Osteocyte (in vitro differentiated cells): ENCODE measurements at places on chromosomes 5 and 9.

GRCh38 chr5:35899800-35900199 is 38.6 kb downstream of the CAPSL start:
- no peak for DNase-seq

DNA sequence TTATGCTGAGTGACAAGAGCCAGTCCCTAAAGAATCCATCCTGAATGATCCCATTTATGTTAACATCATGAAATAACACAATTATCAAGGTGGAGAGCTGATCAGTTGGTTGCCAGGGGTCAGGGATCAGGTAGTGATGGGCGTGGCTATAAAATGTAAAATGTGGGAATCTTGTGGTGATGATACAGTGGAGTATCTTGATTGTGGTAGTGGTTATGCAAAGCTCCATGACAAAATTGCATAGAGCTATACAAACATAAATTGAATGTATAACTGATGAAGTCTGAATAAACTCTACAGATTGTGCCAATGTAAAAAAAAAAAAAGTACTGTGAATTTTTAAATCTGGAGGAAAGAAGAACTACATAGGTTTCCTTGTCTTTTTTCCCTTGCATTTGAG is 104.6 kb upstream of the SPATA31C2 start:
- DNase-seq = no peak

DNA sequence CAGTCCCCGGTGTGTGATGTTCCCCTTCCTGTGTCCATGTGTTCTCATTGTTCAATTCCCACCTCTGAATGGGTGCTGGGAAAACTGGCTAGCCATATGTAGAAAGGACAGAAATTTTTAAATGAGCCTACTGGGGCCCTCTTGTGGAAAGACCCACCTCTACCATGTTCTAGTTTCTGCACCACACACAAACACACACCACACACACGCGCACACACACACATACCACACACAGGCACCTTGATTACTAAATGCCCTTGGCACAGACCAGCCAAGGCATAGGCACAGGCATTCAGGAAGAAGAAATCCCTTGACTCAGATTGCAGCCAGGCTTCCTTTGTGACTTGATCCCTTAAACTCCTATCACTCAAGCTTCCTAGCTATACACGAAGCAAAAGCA is 60.5 kb downstream of the SIL1 start:
- no peak for DNase-seq

- DNase-seq = no peak
Measured at GRCh38 chr5:116922532-116922931, 347.9 kb upstream of the SEMA6A start.

DNA sequence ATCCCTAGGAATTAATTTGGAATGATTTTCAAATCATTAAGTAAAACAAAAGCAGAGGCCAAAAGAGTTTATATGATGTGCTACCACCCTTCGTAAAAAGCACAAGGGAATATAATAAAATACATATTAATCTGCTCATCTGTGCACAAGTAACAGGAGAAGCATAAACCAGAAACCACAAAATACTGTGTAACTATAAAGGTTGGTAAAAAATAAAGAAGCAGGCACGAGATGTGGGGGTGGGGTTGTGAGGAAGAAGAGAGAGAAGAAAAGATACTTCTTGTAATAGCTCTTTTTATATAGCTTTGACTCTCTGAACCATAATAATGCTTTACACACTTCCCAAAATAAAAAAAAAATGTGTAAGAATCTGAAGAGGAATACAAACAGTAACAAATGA is 214.9 kb upstream of the EFNA5 start:
- DNase-seq = no peak

GRCh38 chr5:146595088-146595487 is 79.1 kb upstream of the GPR151 start:
- DNase-seq = no peak

GRCh38 chr5:173354645-173355044 is 26.4 kb upstream of the STC2 start:
- DNase-seq = peak; percentile 65

GRCh38 chr5:91070761-91071550 is 312.2 kb downstream of the ARRDC3 start:
- DNase-seq = no peak

DNA sequence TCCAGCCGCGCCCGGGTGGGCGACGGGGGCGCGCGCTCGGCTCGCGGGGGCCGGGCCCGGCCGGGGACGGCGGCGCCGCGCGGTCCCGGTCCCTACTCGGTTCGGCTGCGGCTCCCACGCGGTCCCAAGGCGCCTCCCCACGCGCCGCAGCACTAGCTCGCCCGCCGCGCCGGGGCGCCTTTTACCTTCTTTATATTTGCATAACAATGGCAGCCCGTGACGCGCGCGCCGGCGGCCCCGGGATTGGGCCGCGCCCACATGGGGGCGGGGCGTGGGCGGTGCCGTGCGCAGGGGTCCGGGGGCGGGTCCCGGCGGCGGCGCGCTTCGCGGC is at the start of gene NRARP:
NRARP (minus strand) TSS at position 154 of the 331 bp plus-strand sequence. CDS start 343 bp downstream, outside the sequence.
- no peak for DNase-seq

DNA sequence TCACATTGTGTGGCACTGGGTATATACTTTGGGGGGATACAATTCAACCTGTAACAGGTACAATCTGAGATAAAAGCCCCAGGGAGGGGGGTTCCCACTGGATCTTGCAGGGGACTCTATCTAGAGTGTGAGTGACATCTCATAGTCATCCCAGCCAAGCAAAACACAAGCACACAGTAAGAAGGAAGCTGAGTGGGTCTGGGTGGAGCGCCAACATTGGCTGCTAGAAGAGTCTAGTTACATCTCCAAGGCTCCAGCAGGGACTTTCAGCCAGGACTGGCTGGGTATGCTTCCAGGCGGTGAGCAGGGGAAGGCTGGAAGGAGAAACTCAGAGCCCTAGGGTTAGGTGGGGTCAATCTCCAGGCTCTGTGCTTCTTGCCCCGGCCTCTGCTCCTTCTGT is 53.0 kb downstream of the IL31RA start:
- DNase-seq = no peak

DNA sequence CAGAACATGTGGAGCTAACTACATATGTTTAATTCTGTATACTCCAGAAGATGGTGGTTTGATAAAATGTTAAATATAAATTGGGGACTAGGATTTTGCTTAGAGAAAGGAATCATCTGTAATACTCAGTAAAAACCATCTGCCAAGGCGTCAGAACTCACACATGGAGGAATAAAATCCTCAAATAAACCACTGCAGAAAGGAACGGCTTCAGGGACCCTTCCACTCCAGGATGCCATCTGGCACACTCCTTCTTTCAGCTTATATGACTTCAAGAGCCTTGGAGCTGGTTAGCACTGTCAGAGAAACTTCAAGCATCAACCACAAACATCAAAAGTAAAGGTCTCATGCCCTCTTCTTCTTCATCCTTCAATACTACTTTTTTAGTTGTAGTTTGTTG is 360.6 kb downstream of the PLK2 start:
- no peak for DNase-seq

- no peak for DNase-seq
Measured at GRCh38 chr9:97703437-97704344, 6.6 kb upstream of the XPA start.

DNA sequence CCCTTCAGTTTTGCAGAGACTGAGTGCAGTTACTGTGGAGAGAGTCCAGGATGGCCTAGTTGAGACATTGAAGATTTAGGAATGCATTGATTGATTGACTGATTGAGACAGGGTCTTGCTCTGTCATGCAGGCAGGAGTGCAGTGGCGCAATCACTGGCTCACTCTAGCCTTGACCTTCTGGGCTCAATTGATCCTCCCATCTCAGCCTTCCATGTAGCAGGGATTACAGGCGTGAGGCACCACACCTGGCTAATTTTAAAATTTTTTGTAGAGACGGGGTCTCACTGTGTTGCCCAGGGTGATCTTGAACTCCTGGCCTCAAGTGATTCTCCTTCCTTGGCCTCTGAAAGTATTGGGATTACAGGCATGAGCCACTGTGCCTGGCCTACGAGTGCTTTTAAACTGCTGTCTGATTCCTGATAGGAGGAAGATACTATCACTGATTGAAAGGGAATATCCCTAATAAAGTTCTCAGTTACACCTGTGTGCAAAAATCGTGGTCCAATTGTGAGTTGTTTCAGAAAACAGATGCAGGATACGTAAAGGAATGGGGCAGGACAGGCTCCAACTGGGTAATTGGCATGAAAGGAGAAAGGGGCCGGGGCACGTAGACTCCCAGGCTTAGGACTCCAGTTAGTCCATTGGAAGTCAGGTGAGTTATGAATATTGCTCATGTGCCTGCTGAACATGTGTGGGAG is 87.5 kb downstream of the KDM4C start:
- no peak for DNase-seq

DNA sequence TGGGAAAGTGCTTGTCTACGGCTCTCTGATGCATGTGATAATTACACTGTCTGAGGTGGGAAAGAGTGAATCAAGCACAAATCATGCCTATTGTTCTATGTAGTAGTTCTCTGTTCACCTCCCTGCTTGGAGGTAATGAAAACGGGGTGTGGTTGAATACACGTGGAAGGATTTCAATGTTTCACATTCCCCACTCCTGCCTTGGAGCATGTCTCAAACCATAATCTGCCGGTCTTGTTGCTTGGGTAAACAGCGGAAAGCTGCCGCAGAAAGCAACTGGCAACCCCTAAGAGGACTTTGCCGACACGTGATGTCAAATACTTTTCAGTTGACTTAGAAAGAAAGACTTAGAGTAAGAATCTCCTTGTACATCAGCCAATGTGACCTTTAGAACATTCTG is 63.5 kb upstream of the MOCS2 start:
- no peak for DNase-seq

GRCh38 chr5:31268686-31269085 is 75.2 kb downstream of the CDH6 start:
- no peak for DNase-seq

GRCh38 chr5:90161414-90161813 is 248.1 kb downstream of the CETN3 start:
- DNase-seq = no peak

DNA sequence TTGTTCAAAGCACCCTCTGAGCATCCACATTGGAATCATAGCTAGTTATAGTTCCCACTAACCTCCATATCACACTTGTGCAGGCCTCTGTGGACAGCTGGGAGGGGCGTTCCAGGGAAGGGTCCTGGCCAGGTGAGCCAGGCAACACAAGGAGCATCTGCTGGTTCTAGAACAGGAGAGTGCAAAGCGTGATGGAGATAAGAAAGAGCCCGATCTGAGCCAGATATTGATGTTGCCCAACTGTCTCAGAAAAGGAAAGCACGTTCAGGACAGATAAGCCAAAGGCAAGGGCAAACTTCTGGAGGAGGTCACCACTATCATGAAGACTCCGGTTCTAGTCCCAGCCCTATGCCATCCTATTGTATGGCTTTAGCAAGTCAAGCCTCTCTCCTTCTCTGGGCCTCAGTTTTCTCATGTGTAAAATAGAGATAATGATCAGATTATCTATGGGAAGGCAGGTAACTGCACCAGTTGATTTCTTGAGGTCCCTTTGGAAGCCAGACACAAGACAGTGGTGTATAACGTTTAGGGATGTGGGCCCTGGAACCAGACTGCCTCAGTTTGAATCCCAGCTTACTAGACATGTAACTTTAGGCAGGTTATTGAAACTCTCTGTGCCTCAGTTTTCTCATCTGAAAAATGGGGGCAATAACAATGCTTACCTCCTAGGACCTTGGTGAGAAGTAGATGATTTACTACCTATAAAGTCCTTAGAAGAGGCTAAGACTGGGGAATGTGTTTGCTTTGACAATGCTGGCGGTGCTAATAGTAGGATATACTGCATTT is 19.8 kb downstream of the GABBR2 start:
- DNase-seq = no peak

DNA sequence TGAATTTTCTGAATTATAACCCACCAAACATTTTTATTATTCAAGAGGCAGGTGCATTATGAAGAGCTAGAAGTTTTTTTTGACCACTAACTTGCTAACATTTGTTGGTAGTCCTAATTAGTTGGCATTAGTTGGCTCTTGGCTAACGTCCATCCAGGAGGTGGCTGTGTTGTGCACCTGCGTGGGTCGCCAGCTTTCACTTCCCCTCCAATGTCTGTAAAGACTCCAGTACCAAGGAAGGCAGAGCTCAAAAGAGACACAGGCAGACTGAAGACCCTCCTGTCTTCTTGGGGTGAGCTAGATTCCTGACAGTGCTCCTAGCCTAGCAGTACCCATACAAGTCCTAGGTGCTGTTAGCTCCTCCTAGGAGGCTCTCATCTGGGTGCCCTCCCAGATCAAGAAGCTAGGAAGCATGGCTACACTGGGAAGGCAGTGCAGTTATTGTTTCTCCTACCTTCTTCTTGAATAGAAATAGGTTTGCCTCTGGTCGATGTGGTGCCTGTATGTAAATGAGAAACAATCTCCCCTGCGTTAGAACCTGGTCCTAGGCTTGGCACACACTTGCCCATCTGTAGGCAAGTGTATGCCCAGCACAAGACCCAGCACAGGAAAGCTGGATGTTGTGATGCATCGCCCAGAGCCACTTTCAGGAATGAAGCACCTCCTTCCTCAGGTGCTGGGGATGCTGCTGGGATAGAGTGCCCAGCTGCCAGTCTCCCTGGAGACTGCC is 190.9 kb downstream of the ICE1 start:
- DNase-seq = no peak

GRCh38 chr5:116507051-116507537 is 67.5 kb downstream of the SEMA6A start:
- DNase-seq = no peak

DNA sequence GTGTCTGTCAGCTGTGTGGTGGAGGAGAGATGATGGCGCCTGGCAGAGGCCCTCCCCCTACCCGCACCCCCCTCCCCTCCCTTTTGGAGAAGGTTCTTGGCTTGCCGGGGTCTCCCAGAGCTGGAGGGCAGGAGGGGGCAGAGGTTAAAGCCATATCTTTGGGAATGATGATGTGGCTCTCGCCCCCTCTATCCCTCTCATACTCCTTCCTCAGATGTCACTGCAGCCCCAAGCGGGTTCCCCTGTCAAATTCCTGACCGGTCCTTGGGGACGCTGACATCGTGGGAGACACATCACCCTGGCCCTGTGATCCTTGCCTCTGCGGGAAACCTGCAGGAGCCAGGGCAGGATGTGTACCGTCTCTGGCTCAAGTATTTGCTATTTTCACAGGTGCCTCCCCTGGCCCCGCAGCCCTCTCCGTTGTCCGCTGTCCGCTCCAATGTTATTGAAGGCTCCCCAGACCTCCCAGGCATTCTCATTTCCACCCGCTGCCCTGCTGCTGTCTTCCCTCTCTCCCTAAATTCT is 109.5 kb downstream of the FOXD1 start:
- DNase-seq = no peak

DNA sequence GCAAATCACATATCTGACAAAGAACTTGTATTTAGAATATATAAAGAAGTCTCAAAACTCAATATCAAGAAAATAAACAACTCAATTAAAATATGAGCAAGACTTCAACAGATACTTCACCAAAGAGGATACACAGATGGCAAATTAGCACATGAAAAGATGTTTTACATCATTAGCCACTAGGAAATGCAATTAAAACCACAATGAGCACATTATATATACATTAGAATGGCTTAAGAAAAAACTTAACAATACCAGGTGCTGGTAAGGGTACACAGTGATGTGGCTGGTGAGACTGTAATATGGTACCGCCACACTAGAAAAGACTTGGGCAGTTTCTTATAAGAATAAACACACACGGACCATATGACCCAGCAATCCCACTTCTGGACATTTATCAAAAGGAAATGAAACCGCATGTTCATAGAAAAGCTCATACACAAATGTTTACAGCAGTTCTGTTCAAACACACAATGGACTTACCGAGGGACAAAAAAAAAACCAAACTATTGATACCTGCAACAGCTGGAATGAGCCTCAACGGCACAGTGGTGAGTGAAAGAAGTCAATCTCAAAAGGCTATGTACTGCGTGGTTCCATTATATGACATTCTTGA is 27.6 kb downstream of the SEMA4D start:
- DNase-seq = no peak
